HAP-1 (cell line): ENCODE measurements at places on chromosomes 6 and 20.

GRCh38 chr6:24431045-24431451 is 28.3 kb downstream of the MRS2 start:
- peak; percentile 55 for DNase-seq

GRCh38 chr6:1872649-1873131 is 263.0 kb downstream of the FOXC1 start:
- DNase-seq: peak; percentile 33

GRCh38 chr20:47362361-47363219 is 6.1 kb upstream of the ZMYND8 start:
- DNase-seq: no peak

GRCh38 chr6:165599121-165599520 is 63.9 kb downstream of the PDE10A start:
- DNase-seq: peak; percentile 84

GRCh38 chr6:127299522-127300240 is 33.0 kb downstream of the RNF146 start:
- DNase-seq: no peak

- no peak for DNase-seq
Measured at GRCh38 chr20:62771396-62772102, 24.7 kb upstream of the MRGBP start.

- no peak for DNase-seq
Measured at GRCh38 chr6:21438237-21438985, 155.1 kb upstream of the SOX4 start.

DNA sequence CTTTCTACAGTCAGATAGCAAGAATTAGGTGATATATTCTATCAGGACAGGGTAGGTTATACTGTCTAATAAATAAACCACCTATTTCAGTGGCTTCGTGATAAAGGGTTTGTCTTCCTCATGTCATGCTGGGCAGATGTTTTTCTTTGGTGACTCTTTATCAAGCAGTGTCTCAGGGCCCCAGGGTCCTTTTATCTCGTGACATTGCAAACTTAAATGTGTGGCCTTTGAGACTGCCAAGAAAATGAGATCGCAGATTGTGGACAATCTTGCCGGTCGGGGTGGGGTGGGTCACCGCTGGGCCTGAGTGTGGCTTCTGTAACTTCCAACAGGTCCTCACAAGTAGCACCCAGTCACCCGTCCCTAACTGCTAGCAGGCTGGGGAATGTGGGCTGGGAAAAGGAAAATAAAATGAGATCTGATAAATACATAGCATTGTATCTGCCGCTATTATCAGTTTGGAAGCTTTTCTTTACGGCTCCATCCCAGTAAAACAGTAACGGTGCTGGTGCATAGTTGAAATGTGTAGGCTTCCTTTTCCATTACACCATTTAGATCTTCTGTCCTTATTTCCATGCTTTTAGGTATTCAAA is 50.5 kb upstream of the BMP6 start:
- DNase-seq: no peak

- DNase-seq: no peak
Measured at GRCh38 chr20:42734660-42735368, 454.9 kb downstream of the PTPRT start.

DNA sequence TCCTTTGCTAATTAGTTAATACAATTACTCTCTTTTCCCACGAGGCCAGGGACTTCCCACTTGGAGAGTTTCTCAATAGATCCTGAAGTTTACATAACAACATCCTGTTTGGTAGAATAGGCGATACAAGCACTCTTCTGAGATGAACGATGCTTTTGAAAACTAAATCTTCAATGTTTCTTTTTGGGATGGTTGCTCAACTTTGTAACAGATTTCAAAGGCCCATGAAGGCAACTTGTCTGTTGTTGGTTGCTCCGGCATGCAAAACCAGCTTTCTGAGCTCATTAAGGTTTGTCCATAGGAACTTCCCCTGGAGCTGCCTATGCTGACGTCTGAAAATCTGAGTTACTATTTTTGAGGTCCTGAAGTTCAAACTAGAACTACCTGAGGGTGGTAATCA is 25.9 kb upstream of the ROS1 start:
- no peak for DNase-seq

DNA sequence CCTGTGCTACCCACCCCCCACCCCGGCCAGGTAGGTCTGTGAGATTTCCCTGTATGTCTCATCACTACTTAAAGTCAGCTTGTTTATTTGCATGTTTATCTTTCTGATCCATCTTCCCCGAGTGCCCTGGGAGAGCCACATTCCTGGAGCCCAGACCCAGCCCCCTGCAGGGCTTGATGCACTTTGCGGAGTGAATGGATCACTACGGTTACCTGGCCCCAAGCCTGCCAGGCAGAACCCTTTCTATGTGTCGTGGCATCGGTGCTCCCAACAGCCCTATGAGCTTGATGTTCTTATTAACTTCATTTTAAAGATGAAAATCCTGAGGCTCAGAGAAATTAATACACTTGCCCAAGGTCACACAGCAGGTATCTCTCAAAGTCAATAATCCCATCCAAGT is 13.6 kb upstream of the SLCO4A1 start:
- DNase-seq: no peak

GRCh38 chr20:22577515-22578220 is 6.7 kb downstream of the FOXA2 start:
- DNase-seq: no peak

DNA sequence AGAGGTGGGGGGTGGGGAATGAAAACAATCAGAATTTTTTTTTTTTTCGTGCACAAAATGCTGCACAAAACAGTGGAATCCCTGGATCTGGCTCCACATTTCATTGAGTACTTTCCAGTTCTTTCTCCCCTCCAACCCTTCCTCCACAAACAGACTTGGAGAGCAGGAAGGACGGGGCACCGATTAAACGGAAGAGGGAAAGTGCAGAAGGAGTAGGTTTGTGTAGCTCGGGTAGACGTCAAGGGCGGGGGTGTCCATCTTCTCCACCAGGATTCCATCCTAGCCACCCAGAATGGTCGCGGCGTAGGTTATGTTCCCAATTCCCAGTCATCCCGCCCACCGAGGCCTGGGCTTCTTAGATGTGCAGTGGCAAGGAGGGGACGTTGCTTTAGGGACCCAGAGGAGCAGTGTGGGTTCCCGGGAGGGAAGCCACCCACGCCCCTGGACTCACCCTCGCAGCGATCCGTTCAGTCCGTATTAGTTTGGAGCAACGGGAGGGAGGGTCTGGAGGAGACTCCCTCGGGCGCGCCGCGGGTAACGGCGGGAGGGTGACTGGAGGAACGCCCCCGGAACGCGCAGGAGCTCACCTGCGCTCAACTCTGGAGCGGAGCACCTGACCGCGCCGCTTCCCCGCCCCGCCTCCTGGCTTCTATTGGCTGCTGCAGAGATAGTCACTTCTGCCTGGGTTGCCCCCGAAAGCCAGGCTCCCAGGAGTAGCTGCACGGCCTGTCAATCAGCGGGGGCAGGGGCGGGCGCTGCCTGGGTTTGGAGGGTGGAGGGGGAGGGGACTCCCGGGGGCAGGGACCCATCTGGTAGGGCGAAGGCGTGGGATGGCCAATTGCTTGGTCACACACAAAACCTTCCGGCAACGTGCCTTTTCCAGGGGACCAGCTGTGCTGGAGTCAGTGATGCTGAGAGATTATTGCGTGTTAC is at the start of gene ENPP5:
Gene ENPP5 (minus strand): TSS at position 624 of the 933 bp plus-strand sequence. CDS start 2,718 bp downstream, outside the sequence.
- DNase-seq: peak; percentile 54

DNA sequence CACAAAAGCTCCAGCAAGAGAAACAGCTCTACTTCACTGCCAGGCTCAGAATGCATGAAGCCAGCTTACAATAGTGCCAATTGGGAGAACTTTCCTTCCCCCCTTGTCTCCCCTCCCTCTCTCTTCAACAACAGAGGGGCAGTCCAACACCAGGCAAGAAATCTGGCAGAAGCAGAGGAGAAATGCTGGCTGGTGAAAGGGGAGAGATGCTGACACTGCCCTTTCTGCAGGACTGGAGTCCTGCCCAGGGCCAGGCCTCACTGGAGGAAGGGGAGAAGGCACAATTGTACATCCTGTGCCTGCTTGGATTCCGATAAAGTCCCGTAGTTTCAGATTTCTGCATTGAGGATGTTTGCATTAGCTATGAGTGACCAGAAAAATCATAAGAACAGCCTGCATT is 148.6 kb downstream of the LRRC1 start:
- no peak for DNase-seq

GRCh38 chr6:18441251-18441979 is 54.3 kb downstream of the RNF144B start:
- no peak for DNase-seq

- peak; percentile 48 for DNase-seq
Measured at GRCh38 chr6:150072201-150072600, 3.3 kb upstream of the ULBP3 start.

DNA sequence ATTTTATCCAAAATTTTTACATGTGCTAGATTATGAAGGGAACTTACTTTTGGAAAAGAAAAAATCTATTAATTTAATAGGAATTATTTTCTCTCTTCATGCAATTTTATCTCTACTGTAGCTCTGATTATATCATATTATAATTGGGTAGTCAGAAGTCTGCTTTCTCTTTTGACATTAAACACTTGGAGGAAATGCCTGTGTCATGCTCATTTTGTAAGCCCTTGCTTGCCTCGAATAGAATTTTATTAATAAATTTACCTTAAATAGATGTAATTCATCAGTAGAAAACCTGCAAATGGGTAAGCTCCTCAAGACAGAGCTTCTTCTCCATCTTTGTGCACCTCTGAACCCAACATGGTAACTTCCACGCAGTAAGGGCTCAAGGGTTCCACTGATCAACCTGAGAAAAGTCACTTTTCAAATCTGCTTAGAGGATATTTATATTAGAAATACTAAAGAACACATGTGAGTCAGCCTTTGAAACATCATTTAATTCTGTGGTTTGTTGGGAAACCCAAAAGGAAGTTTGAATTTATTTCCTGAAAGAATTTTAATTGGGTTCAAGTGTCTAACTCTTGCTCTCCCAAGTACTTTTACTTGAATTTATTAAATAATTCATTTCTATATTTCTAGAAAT is 266.0 kb downstream of the ALDH8A1 start:
- DNase-seq: no peak

GRCh38 chr6:147467886-147468285 is 40.6 kb upstream of the SAMD5 start:
- no peak for DNase-seq

- DNase-seq: no peak
Measured at GRCh38 chr6:167546611-167547327, 221.9 kb downstream of the TTLL2 start.

GRCh38 chr20:44585057-44585963 is 2.9 kb downstream of the PKIG start:
- DNase-seq: no peak

- DNase-seq: peak; percentile 84
Measured at GRCh38 chr6:139776041-139776440, 401.6 kb upstream of the CITED2 start.

DNA sequence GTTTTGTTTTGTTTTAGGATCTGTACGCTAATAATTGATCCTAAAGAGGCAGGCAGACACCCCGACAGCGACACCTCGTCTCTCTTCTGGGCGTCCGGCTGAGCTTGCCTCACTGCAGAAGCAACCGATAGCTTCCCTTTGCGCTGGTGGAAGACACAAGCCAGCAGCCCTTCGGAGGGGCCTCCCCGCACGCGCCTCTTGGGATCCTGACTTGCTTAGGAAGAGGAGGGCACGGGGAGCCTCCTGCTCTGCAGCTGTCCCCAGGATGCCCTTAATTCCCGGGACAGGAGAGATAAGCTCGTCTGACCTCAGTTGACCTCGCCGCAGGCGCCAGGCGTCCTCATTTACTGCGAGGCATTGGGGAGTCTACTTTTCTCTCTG is 94.0 kb downstream of the CD83 start:
- DNase-seq: peak; percentile 3

GRCh38 chr6:170069611-170070010 is 221.3 kb downstream of the DLL1 start:
- DNase-seq: no peak

DNA sequence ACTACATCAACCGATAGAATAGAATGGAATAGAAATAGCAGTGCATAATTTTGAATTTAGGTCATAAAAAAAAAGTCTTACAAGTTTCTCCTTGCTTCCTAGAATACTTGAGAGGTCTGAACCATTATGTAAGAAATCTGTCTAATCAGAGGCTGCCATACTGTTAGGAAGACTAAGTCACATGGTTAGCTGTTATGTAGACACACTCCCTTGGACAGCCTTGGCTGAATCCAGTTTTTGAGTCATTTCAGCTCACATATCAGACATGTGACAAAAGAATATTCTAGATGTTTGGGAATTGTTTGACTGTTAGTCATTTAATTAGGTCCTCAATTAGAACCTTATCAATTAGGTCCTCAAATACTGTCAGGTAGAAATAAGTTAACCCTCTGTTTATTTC is 1601.4 kb downstream of the GRIK2 start:
- no peak for DNase-seq

DNA sequence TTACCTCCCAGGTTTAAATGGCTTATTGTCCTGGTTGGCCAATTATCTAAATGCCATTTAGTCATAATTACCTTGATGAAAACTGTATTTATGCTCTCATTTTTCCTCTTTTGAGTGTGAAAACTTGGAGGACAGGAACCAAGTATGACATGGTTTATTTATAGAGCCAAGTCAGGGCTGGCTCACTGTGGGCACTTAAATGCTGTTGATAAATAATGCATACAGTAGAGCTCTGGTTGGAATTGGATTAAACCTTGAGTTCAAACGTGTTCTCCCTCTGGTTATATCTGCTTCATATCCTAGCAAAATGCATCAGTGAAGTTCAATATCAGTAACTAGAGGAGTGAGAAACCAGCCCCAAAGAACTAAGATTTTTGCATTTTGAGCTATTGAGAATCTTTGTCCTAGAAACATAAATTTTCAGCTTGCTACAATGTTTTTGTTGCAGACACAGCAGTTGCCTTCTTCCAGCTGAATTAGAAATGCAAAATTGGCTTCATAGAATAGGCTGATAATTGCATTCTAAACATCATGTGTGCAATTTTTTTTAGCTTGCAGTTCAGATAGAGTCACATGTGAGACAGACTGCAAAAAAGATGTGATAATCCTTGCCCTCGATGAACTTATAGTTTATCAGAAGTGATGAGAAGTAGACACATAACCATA is 255.8 kb downstream of the BTBD3 start:
- DNase-seq: no peak

- DNase-seq: no peak
Measured at GRCh38 chr6:142872376-142872775, 72.6 kb downstream of the HIVEP2 start.

DNA sequence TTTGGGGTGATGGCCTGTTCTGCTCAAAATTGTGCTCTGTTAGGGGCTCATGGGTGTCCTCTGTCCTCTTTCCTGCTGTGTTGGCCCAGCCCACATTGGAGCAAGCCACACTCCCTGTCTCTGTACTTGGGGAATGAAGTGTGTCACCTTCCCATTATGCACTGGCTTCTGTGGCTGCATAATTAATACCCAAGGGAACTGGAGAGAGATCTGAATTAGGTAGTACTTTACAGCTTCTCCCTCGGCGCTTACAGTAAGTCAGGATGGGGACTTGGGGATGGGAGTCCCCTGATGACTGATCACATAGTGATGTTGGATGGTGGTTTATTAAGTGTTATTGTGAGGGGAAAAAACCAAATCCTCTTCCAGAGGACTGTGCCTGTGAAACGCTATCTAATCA is 116.6 kb downstream of the FOXO3 start:
- DNase-seq: no peak

GRCh38 chr6:144954241-144954556 is 669.1 kb downstream of the UTRN start:
- DNase-seq: no peak

GRCh38 chr6:35318196-35319171 is 20.9 kb downstream of the DEF6 start:
- DNase-seq: no peak

GRCh38 chr6:108920751-108921150 is 72.5 kb downstream of the ARMC2 start:
- DNase-seq: no peak
